Hair follicular keratinocyte (primary cell): ENCODE measurements at places on chromosomes 6 and 20. TPM values are rescaled to one million over a fixed set of nuclear protein-coding genes. Genes with fewer than 3 reads are reported as not detected.

ECT2L gene
- total RNA-seq, result not detected in 2 replicates

MEP1A gene
- 0.11 TPM in 1 of 2 replicates, not detected in the other for total RNA-seq

OOEP gene
- 0.11 TPM in 1 of 2 replicates, not detected in the other for total RNA-seq

PRELID3B gene
- 65.5 and 83.8 TPM in 2 replicates for total RNA-seq

POU5F1 gene
- total RNA-seq, result 1.1 and 1.2 TPM in 2 replicates

RAB44 gene
- total RNA-seq, result 0.19 TPM in 1 of 2 replicates, not detected in the other
